T-cell (primary cell): ENCODE measurements at places on chromosomes 16 and 17.

DNA sequence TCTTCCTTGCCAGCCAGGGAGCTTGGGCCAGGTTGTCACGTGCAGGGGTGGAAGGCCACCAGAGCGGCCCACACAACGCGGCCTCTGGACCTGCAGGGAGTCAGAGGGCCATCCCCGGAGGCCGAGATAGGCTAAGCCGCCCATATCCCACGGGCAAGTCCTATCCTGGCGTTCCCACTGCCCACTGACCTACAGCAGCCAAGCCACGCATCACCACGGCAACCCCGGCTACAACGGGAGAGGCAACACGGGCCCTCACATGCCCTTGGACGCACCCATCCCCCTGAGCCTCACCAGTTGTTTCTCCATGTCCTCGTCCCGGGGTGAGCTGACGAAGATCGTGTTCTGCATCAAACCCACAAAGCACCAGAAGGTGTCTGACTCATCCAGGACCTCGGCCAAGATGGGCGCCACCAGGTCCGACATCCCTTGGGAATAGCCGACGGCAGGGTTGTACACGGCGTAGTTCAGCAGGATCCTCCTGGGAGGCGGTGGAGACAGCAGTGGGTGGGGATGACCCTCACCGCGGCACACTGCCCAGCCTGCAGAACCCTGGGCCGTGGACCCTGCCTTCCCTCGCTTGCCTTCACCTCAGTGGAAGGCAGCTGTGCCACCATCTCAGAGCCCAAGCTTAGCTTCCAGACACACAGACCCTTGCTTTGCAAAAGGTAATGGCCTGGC lies 88.2 kb downstream of the TBC1D16 start:
- no peak for DNase-seq

GRCh38 chr16:59181821-59182420 lies 447.8 kb upstream of the GOT2 start:
- no peak for DNase-seq

DNA sequence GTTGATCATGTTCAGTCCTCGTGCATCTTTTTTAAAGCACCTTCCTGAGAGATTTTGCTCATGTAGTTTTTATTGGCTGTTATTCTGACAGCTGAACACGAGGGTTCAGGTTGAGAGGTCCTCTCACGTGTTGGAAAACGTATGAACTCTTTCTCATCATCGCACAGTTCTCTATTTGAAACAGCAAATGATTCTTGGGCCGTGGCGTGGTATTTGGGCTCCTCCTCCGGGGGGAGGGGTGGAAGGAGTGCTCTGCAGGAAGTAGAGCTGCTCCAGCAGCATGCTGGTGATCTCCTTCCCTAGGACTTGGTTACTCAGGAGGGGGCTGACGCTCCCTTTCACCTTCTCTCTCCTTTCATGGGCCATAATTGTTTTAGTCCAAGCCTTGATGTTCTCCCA lies 70.4 kb downstream of the KSR1 start:
- peak; percentile 10 for DNase-seq

GRCh38 chr17:63222655-63223054 lies 223.5 kb downstream of the CYB561 start:
- DNase-seq, result no peak

DNA sequence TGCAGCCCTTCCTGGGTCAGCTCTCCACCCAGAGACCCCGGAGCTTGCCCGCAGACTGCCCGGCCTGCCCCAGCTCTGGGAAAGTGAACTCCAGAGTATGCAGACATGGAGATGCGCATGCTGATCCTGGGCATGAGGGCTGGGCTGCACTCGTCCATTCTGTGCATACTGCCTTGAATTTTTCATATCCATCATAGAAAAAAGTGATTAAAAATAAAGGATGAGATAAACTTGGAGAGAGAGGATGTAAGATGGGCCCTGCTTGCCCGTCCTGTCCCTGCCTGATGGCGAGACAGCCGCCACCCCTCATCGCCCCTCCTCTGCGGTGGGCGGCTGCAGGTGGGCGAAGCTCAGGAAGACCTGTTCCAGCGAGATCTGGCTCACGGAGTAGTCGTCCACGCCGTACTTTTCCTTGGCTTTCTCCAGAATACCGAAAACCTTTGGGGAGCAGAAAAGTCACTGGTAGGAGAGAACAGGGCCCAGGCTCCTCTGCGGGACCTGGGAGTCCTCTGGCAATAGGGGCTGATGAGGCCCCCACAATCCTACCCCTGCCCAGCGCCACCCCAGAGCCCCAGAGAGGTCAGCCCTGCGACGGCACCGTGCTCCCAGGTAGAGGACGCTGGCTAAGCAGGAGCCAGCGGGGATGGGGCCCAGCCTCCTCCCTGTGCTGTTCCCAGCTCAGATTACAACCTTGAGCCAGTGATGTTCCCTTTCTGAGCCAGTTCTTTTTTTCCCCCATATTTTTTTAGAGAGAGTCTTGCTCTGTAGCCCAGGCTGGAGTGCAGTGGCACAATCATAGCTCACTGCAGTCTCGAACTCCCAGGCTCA lies 8.7 kb upstream of the RNPS1 start:
- no peak for DNase-seq

- DNase-seq, result no peak
Observed at GRCh38 chr17:8828517-8828875, 29.3 kb upstream of the MFSD6L start.

- DNase-seq, result no peak
Observed at GRCh38 chr16:71473891-71474290, 11.8 kb upstream of the ZNF23 start.

- no peak for DNase-seq
Observed at GRCh38 chr17:35314415-35315216, 58.8 kb downstream of the SLFN11 start.

DNA sequence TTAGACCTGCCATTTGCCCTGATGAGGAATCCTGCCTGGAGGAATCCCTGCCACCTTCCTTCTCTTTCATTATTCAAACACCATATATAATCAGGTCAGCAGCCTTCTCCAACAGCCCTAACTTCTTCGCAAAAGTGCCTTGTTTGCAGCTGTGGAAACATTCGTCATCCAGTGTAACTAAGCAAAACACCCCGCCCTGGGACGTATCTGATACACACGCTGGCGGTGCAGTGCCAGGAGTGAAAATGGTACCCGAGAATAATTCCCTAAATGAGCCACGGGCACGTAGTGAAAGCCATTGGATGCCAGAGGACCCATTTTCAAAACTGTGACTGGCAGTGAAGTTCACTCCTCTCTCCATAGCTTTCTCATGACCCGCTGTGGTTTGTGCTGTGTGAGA lies 73.7 kb downstream of the IRX3 start:
- DNase-seq, result no peak

DNA sequence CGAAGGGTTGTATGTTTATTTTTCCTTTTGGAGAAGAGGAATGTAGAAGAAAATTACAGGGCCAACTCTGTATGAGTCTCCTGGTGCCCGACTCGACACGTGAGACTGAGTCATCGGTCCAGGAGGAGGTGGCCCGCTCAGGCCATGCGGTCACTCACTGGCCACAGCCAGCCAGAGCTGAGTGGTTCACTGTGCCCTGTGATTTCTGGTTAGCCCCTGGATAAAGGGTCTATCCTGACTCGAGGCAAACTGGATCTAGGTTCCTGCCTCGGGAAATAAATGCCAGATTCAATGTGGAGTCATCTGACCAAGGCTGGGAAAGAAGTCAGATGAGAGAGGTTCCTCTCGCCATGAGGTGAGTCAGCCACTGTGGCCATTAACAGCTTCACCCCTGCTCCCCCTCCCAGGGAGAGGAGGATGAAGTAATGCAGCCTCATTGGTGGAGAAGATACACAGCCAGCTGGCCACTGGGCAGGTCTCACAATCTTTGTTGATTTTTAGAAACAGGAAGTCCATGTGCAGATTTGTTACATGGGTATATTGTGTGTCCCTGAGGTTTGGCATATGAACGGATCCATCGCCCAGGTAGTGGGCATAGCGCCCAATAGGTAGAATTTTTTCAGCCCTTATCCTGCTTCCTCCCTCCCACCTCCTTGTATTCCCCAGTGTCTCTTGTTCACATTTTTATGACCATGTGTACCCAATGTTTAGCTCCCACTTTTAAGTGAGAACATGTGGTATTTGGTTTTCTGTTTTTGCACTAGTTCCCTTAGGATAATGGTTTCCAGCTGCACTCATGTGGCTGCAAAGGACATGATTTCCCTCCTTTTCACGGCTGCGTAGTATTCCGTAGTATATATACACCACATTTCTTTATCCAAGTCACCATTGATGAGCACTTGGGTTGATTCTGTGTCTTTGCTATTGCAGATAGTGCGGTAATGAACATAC lies 21.7 kb upstream of the USP36 start:
- no peak for DNase-seq

GRCh38 chr16:24822542-24822941 lies 23.2 kb upstream of the SLC5A11 start:
- no peak for DNase-seq

GRCh38 chr17:79792984-79793923 lies 3.6 kb downstream of the CBX8 start:
- no peak for DNase-seq

- no peak for DNase-seq
Observed at GRCh38 chr17:77269696-77270681, 129.2 kb downstream of the SEC14L1 start.

GRCh38 chr17:21161498-21162393 lies 35.0 kb downstream of the DHRS7B start:
- DNase-seq, result no peak

DNA sequence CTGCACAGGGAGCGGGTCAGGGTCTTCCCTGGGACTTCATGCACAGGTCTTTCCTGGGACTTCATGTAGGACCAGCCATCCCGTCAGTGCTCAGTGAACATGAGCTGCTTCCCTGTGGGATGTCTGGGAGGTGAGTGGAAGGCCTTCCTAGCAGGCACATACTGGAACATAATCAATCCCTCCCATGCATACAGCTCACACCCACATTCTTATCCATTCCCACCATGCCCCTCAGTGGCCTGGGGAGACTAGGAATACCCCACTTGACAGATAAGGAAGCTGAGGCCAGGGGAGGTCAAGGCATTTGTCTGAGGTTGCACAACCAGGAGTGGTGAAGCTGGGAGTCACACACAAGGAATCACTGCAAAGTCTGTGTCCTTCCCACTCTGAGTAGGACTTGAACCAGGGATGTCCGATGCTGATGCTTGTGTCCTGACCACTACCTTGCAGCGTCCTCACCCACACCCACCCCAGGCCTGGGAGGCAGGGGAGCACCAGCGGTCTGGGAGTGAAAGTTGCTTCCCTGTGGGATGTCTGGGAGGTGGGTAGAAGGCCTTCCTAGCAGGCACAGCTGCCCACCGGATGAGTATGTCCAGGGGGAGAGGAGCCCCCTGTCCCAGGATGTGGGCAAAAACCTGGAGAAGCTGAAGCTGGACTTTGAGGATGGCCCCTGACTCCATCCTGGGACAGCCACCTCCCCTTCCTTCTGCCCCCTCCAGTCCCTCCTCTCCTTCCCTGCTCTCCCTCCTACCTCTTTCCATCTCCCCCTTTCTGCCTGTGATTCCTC lies 1.0 kb upstream of the NLRC5 start:
- DNase-seq, result no peak

DNA sequence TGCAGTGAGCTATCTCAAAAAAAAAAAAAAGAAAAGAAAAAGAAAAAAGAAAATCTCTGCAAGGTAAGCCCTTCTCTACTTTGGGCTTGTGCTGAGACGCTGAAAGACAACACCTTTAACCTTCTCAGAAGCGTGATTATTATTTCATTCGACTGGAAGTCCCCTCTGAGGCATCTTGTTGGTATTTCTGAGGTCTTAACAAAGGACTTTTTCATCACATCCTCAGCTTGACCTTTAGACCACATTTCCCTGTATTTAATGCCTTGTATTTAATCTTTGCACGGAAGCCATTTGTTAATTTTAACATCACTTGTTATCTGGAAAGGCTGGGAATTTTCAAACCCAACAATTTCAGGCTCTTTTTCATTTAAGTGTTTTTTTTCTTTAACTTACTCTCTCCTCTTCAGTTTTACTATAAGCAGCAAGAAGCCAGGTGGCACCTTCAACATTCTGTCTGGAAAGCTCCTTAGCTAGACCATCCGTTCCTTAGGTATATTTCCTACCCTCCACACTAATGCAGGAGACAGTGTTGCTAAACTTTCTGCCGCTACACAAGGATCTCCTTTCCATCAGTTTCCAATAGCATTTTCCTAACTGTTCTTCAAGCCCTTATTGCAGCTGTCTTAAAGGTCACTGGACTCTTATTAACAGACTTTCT lies 10.3 kb downstream of the KCTD13 start:
- no peak for DNase-seq

GRCh38 chr17:21165922-21166594 lies 39.3 kb downstream of the DHRS7B start:
- DNase-seq, result no peak

- DNase-seq, result no peak
Observed at GRCh38 chr17:80254396-80255251, 6.0 kb upstream of the RNF213 start.

DNA sequence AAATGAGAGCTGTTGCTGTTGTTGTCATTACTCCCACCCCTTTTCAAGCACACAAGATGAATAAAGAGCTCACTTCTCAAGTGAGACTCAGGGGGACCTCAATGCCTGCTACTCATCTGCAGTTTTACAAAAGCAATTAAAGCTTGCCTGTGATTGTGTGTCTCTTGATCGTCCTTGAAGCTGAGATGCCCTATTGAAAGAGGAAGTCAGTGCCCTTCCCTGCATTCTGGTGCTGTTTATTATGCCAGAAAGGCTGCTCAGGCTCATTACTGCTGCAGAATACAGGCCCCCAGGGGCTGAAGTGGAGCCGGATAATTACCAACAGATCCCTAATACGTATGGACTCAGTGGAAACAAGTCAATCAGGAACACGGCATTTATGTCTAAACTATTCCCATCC lies 147.2 kb downstream of the HS3ST2 start:
- DNase-seq, result no peak

GRCh38 chr17:49100601-49101000 lies 32.0 kb upstream of the B4GALNT2 start:
- DNase-seq, result no peak

GRCh38 chr17:57868007-57868909 lies 18.4 kb upstream of the MRPS23 start:
- DNase-seq, result no peak

- no peak for DNase-seq
Observed at GRCh38 chr16:89114159-89114981, 20.7 kb downstream of the ACSF3 start.
